ENCODE measurements at places on chromosomes 7 and 10.

DNA sequence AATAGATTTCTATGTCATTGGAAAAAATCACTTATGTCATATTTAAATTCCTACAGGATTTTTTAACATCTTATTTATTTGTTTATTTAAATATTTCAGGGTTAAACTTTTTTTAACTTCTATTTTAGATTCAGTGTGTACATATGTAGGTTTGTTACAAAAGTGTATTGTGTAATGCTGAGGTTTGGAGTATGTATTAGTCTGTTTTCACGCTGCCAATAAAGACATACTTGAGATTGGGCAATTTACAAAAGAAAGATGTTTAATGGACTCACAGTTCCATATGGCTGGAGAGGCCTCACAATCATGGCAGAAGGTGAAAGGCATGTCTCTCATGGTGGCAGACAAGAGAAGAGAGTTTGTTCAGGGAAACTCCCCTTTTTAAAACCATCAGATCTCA is 65.4 kb downstream of the MGAM2 start:
- DNase-seq = no peak

- DNase-seq = no peak
Observed at GRCh38 chr10:13340068-13340467, 8.0 kb downstream of the SEPHS1 start.

- no peak for DNase-seq
Observed at GRCh38 chr10:70188768-70189167, 18.5 kb upstream of the SAR1A start.

- no peak for DNase-seq
Observed at GRCh38 chr10:26937371-26937770, 76.6 kb upstream of the ABI1 start.

DNA sequence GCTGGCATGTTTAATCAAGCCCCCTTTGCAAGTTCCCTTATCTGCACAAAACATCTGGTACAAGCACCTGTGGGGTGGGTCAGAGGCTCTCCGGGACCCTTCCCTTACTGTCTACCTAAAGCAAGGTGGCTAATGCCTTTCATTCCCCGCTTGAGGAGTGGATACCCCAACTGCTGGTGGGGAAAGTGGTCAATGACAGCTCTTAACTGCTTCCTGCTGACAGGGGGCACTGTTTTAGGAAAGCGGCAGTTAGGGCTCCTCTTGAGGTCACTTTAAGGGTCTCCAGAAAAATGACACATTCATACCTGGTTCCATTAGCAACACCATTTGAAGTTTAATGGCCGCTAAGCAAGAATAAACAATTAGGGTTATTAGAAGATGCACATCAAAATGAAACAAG is 761.8 kb upstream of the PHF14 start:
- DNase-seq = no peak

GRCh38 chr7:147023440-147023839 is 906.8 kb downstream of the CNTNAP2 start:
- DNase-seq = no peak

- DNase-seq = peak; percentile 40
Observed at GRCh38 chr10:112637901-112638300, 190.9 kb downstream of the VTI1A start.

GRCh38 chr10:119263951-119264617 is 56.7 kb downstream of the GRK5 start:
- DNase-seq = no peak

- DNase-seq = no peak
Observed at GRCh38 chr10:58661336-58661735, 148.7 kb downstream of the BICC1 start.

DNA sequence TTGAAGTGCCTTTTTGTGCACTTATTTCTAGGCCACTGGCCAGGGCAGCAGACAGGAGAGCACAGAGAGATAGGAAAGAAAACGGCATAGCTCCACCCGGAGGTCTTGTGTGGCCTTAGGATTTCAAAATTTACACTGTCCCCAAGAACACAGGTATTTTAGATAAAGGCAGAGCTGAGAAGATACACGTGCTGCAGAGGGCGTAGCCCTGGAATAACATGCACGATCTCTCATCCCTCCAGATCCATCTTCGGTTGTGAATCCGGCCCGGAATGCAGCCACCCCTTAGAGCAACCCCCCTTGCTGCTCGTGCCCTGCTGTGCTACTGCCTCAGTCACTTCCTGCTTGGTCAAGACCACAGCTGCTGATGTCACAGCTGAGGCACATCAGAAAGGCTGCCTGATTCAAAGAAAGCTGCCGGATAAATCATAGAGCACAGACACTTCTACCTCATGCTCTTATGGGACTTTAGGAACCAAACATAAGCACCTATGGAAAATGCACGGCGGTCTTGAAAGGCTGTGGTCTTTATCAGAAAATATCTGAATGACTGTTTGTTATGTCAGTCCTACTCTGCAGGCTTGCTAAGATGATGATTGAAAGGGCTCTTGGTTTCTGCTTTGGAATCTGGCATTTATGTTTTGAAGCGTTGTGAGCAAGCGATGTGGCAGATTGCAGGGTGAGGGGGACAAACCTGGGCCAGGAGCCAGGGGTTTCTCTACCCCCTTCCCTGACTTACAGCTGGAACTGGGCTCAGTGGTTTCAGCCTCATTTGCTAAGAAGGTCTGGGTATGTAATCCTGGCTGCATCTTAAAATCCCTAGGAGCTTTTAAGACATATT is 152.0 kb downstream of the SVIL start:
- peak; percentile 37 for DNase-seq

DNA sequence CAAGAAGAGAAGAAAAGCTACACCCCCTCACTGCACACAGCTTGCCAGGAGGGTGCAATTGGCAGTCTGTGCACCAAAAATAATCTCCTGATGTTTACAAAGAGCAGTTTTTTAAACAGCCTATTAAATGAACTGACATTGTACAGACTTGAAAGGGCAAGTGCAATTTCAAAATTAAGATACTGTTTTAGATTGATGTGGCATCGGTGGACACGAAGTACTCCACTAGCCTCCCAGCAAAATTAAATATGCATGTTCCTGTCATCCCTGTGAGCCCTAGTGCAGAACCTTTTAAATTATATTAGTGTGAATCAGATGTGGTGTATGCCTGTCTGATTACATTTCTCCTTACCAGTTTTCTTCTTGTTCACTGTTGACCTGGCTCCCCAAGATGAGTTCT is 87.9 kb downstream of the WIPF3 start:
- no peak for DNase-seq

DNA sequence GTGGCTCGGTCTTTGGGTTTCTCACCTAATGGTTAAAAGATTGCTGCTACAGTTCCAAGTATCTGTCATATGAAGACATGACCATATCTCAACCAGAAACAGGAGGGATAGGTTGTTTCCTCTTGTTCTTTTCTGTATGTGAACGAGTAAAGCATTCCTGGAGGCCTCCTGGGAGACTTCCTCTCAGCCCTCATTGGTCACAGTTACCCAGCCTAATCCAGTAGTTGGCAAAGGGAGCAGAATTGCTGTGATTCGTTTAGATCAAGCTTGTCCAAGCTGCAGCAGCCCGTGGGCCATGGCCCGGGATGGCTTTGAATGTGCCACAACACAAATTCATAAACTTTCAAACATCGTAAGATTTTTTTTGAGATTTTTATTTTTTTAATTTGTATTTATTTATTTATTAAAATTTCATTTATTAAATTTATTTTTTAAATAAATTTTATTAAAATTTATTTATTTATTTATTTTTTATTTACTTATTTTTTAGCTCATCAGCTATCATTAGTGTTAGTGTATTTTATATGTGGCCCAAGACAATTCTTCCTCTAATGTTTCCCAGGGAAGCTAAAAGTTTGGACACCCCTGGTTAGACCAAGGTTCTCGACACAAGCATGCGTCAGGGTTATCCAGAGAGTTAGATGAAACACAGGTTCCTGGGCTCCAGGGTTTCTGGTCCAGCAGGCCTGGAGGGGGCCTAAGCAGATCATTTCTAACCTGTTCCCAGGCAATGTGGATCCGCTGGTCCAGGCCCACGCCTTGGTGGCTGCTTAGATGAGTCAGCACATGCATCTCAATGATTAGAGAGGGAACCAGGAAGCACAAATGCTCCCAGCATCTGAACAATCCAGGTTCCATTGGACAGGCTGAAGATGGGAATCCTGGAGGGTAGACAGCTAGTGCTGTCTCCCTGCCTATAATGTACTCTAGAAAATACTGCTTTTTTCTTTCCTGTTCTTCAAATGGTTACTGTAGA is 25.6 kb downstream of the CDC123 start:
- DNase-seq = no peak
